ENCODE measurements at places on chromosomes 16 and 17. TPM values are rescaled to one million over a fixed set of nuclear protein-coding genes. Genes with fewer than 3 reads are reported as not detected.

GRCh38 chr16:84818989-84819643 is 669 bp upstream of the CRISPLD2 start:
- no peak for DNase-seq

GRCh38 chr17:72274614-72275013 is 153.8 kb downstream of the SOX9 start:
- no peak for DNase-seq

- DNase-seq = no peak
These were observed at the start of gene TAT for GRCh38 chr16:71576971-71577370. TAT (minus strand) TSS chr16:71577092; CDS start chr16:71576415, 677 bp downstream.

GRCh38 chr16:11229906-11230305 is 26.1 kb downstream of the SOCS1 start:
- no peak for DNase-seq

DNA sequence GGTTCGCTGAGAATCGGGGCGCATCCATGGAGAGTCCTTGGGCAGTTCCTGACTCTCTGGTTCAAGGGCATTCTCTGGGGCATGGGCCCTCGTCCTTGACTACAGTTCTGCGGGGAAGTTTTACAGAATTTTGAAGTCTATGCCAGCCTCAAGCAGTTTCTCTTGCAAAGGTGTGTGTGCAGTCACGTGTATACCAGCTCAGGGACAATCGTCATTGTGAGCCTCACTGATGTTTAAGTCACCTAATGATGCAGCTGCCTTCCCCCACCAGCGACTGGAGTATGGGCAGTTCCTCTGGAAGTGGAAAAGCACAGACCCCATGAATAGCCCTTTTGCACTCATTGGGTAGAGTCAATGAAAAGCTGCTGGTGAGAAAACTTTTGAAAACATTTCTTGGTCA is 1.3 kb downstream of the PLCG2 start:
- DNase-seq = peak; percentile 59

Gene PHB1
- 38.9 TPM for polyA plus RNA-seq

Gene GTF3C1
- polyA plus RNA-seq = 35.4 TPM

All from B cell (primary cell).